H1 (cell line): ENCODE measurements at places on chromosomes 1 and 21. TPM values are rescaled to one million over a fixed set of nuclear protein-coding genes. Genes with fewer than 3 reads are reported as not detected.

Gene KLF17
- total RNA-seq, result not detected in 2 replicates

GRCh38 chr1:100785470-100786052 is 66.0 kb downstream of the VCAM1 start:
- DNase-seq, result no peak

DNA sequence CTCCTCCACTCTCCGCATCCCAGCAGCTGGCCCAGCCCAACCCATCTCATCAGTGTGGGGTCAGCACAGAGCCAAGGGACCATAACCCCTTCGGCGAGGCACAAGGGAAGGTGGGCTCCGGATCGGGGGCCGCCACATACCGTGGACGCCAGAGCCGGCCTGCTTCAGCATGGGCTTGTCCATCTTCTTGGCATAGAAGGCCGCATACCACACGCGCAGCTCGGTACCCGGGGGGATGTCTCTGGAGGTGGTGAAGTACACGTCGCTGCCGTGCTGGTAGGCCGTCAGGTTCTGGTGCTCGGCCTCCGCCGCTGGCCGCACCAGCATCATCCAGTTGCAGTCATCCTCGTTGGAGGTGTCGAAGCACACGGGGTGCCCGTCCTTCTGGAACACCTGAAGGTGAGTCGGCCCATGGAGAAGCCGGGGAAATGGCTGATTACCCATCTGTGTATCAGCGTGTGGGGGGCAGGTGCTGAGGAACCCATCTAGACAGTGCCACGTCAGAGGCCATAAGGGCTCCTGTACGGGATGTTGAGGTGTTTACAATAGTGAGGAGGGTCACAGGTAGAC is 24.6 kb downstream of the PRDM15 start:
- no peak for DNase-seq

DNA sequence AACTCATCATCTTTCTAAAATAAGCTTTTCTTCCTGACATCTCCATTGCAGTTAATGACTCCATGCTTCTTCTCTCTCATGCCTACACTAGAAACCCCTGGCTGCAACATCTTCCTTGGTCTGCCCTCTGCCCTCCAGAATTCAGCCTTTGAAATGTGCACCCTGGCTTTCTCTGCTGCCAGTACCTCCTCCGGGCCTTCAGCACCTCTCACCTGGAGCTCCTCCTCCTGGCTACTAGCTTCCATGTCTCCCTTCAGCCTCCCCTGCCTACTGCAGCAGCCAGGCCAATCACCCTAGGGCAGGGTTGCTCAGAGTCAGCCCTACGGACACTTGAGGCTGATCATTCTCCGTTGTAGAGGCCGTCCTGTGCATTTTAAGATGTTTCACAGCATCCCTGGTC is 18.3 kb downstream of the SUSD4 start:
- DNase-seq, result no peak
